ENCODE measurements at places on chromosomes 16 and 17. TPM values are rescaled to one million over a fixed set of nuclear protein-coding genes. Genes with fewer than 3 reads are reported as not detected.

GRCh38 chr16:30142672-30143346 is 19.8 kb upstream of the MAPK3 start:
- no peak for DNase-seq

CTRB2 gene
- 30,463 TPM for polyA plus RNA-seq

SULT1A1 gene
- polyA plus RNA-seq, result 29.7 TPM

GRCh38 chr17:77076124-77076830 is 64.5 kb upstream of the SEC14L1 start:
- no peak for DNase-seq

DNA sequence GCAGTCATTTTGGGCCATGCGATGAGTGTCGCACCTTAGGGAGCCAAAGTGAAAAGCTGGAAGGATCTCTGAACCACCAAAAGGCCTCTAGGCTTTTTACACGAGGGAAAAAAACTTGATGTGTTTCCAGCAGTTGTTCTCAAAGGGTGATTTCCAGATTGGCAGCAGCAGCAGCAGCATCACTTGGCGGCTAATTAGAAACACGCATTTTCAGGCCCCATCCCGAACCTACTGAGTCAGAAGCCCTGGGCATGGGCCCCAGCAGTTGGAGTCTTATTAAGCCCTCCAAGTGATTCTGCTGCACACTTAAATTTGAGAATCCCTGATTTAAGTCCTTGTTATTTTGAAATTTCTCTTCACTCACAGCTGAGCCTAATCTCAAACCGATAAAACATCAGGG is 25.3 kb upstream of the PYY start:
- DNase-seq, result no peak

- no peak for DNase-seq
These were observed 2.1 kb downstream of the SYT17 start for GRCh38 chr16:19170043-19170655.

SSTR5 gene
- polyA plus RNA-seq, result 1.2 TPM

DNA sequence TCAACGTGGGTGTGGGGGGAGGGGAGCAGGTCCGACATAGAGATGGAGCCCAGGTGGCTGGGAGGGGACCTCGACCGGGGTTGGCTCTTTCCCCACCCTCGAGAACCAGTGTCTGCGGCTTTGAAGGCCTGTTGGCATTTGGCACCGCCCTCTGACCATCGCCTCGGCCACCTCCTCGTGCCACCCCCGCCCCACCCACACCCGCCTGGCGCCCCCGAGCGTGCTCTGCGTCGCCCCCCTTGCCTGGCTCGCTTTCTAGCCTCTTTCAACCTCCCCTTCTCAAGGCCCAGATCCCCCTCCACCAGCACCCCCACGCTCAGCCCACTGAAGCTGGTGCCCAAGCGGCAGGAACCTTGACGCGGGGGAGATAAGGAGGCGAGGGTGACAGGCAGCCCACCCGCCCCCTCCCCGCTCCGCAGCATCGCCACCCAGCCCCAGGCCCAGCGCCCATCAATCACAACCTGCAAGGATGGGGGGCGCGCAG is 619 bp downstream of the CACNB1 start:
- DNase-seq, result no peak

GRCh38 chr17:13583996-13584700 is 17.6 kb downstream of the HS3ST3A1 start:
- no peak for DNase-seq

GRCh38 chr17:82917699-82918345 is 78.0 kb upstream of the ZNF750 start:
- no peak for DNase-seq

DNA sequence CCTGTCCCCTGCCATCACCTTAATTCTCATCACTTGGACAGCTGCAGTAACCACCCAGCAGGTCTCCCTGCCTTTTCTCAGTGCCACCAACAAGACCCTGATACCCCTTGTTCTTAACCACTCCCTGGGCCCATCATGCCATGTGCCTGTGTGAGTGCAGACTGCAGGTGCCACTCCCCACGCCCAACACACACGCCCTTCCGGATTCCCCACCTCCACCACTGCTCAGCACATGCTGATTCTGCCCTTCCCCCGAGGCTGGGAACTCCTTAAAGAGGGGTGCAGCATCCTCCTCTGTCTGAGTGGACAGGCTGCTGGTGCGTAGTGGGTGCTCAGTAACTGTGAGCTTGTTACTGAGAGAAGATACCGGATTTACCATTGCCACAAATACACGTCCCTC is 52.4 kb downstream of the PLD6 start:
- no peak for DNase-seq

KIF22 gene
- polyA plus RNA-seq, result 51.2 TPM

GRIN2A gene
- polyA plus RNA-seq, result 0.49 TPM

PRR29 gene
- 0.35 TPM for polyA plus RNA-seq
